ENCODE measurements at places on chromosomes 5 and 9. TPM values are rescaled to one million over a fixed set of nuclear protein-coding genes. Genes with fewer than 3 reads are reported as not detected.

Gene NME5
- 3.8 TPM for total RNA-seq

Gene QRFP
- not detected for total RNA-seq

Gene ZNF354C
- total RNA-seq, result 2.4 TPM

Gene SPINK7
- total RNA-seq, result not detected

DNA sequence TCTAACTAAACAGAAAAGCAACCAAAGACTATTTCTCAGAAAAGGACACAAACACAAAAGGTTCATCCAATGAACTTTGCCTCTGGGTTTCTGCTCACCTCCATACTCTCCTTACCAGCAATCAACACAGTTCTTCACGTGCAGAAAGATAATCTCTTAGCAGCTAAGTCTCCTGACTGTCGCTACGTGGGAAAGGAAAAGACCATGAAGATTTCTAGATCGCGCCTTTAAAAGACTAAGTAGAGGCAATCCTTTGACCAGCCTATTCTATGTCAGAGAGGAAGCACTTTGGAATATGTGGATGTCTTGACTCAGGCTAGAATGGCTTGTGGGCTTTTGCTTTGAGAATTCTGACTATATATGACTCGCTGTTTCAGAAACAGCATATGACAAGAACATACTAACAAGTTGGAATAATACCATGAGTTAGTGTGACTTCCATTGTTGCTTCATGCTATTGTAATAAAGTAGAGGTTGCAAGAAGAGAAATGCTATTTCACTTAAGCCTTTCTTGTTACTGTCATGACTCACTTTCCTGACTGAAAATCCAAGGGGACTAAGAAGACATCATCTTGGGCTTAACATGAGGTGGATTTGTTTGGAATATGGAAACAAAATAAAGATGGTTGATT lies 339.5 kb upstream of the RFX3 start:
- H3K4me3 ChIP-seq, result no peak overlapping the region
- H3K27me3 ChIP-seq, result no peaks in the 10 kb centered on the region
- DNase-seq, result no peak
- no peaks in the 10 kb centered on the region for H3K4me1 ChIP-seq
- H3K27ac ChIP-seq, result no peak overlapping the region
- H3K36me3 ChIP-seq, result no peaks in the 10 kb centered on the region

- no peak overlapping the region for H3K4me3 ChIP-seq
- DNase-seq, result no peak
- peaks cover 22% of the 10 kb centered on the region for H3K4me1 ChIP-seq
- H3K27ac ChIP-seq, result no peak overlapping the region
Measured at GRCh38 chr9:105291938-105292337, 47.5 kb downstream of the SLC44A1 start.

- DNase-seq, result no peak
- H3K27me3 ChIP-seq, result no peaks in the 10 kb centered on the region
- H3K27ac ChIP-seq, result no peak overlapping the region
- no peak overlapping the region for H3K4me3 ChIP-seq
Measured at GRCh38 chr5:125180231-125180829, 433.9 kb upstream of the ZNF608 start.

- H3K4me1 ChIP-seq, result no peaks in the 10 kb centered on the region
- H3K36me3 ChIP-seq, result no peaks in the 10 kb centered on the region
- H3K27ac ChIP-seq, result no peak overlapping the region
- no peak for DNase-seq
- no peaks in the 10 kb centered on the region for H3K27me3 ChIP-seq
- H3K4me3 ChIP-seq, result no peak overlapping the region
Measured at GRCh38 chr9:133643978-133644760, 8.0 kb downstream of the DBH start.

DNA sequence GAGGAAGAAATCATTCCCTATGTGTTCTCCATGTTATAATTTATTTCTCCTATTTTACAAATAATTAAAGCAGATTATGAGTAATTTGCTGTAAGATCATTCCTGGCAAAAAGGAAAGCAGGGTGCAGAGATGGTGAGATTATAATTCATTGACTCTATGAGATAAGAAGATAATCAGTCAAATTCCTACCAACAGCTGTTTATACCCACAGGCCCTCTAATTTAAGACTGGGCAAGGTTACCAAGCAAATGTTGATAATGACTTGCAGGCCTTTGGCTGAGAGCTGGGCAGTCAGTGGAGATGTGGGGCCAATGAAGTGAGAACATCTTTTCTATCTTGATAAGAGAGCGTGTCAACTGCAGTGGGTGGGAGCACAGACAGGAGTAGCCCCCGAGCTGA lies 222.7 kb downstream of the ICE1 start:
- no peak overlapping the region for H3K27ac ChIP-seq
- DNase-seq, result no peak
- no peak overlapping the region for H3K4me3 ChIP-seq
- no peaks in the 10 kb centered on the region for H3K36me3 ChIP-seq
- H3K4me1 ChIP-seq, result no peaks in the 10 kb centered on the region
- H3K27me3 ChIP-seq, result no peaks in the 10 kb centered on the region

Data from right atrium auricular region (tissue), 2 donors.